Thoracic aorta (tissue), 2 donors: ENCODE measurements at places on chromosomes 16 and 17.

DNA sequence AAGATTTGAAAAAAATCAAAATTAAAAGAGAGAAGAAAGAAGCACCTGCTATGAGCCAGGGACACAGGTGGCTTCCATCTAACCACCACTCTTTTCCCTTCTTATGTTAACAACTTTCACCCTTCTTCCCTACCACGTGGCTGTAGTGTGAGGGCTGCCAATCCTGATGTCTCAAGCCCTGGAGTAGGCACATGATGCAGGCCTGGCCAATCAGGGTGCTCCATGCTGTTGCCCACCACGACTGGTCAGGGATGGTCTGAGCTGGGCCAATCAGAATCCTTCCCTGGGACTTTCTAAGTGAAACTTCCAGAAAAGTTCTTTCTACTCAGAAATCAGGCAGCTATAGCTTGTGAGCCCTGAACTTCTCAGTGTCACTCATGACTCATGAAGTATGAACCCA lies 140.7 kb downstream of the SDK2 start:
- no peaks in the 10 kb centered on the region for H3K36me3 ChIP-seq
- DNase-seq = no peak
- no peak overlapping the region for H3K27ac ChIP-seq
- H3K27me3 ChIP-seq = no peaks in the 10 kb centered on the region
- H3K4me1 ChIP-seq = no peaks in the 10 kb centered on the region

DNA sequence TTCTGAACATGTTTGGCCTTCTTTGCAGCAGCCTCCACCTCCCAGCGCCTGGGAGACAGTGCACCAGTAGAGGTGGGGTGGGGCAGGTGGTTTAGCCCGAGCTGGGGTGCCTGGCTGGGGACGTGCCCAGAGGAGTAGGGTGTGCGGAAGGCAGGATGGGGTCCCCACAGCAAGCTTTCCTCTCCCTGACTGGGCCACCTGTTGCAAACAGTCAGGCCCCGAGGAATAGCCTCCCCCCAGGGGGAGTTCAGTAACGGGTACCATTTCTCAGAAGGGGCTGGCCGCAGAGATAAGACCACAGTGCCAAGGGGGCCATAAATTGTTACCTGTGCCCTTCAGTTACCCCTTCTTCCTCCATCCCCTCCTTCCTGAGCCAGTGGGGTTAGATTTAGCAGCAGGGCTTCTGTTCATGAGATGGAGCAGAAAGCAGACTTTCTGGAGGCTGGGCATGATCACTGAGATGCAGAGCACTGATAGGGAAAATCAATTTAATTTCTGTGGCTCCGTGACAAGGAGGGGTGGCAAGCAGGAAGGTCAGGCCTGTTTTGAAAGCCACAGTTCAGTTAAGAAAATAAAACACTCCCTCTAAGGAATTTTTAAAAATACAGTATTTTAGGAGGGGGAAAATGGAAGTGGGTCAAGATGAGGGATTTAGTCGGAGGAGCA lies 181.9 kb downstream of the MSI2 start:
- H3K4me1 ChIP-seq = peaks cover 44% of the 10 kb centered on the region
- no peak overlapping the region for H3K4me3 ChIP-seq
- no peaks in the 10 kb centered on the region for H3K36me3 ChIP-seq
- no peaks in the 10 kb centered on the region for H3K27me3 ChIP-seq
- no peak overlapping the region for H3K27ac ChIP-seq

GRCh38 chr17:82158825-82159224 lies 53.8 kb downstream of the CCDC57 start:
- no peaks in the 10 kb centered on the region for H3K27me3 ChIP-seq
- no peaks in the 10 kb centered on the region for H3K36me3 ChIP-seq
- no peak overlapping the region for H3K4me3 ChIP-seq
- no peak for DNase-seq

- H3K4me3 ChIP-seq = no peak overlapping the region
- H3K36me3 ChIP-seq = no peaks in the 10 kb centered on the region
- no peak overlapping the region for H3K27ac ChIP-seq
- no peak for DNase-seq
- no peaks in the 10 kb centered on the region for H3K27me3 ChIP-seq
Observed at GRCh38 chr16:79139799-79140198, 460.7 kb downstream of the MAF start.

DNA sequence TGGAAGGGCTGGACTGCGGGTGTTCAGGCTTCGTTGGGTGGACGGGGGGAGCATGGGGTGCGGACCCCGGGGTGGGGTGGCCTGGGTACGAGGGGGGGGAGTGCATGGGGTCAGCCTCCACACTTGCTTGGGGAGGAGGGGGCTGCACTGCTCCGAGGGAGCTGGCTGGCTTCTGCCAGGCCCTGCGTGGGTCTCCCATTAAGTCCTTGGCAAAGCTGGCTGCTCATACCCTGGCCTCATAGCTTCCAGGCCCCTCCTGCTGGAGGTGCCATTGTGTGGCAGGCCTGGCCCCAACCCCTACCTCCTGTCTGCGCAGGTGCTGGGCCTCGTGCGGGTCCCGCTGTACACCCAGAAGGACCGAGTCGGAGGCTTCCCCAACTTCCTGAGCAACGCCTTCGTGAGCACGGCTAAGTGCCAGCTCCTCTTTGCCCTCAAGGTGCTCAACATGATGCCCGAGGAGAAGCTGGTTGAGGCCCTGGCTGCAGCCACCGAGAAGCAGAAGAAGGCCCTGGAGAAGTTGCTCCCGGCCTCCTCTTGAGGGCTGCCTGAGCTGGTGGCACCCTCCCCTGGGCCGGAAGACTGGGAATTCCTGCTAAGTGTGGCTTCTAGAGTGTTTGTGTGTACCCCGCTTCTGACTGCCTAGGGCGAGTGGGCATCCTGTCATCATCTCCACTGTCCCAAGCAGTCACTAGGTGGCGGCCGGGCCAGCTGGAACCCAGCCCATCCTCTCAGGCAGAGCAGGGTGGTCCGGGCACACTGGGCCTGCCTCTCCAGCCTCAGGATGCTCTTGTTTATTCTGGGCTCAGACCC lies 1.5 kb downstream of the NUDT16L1 start:
- peak overlapping the region; percentile 98 for H3K4me3 ChIP-seq
- peak overlapping the region; percentile 90 for H3K27ac ChIP-seq
- H3K27me3 ChIP-seq = no peaks in the 10 kb centered on the region
- H3K36me3 ChIP-seq = peaks cover 24% of the 10 kb centered on the region
- no peak for DNase-seq

DNA sequence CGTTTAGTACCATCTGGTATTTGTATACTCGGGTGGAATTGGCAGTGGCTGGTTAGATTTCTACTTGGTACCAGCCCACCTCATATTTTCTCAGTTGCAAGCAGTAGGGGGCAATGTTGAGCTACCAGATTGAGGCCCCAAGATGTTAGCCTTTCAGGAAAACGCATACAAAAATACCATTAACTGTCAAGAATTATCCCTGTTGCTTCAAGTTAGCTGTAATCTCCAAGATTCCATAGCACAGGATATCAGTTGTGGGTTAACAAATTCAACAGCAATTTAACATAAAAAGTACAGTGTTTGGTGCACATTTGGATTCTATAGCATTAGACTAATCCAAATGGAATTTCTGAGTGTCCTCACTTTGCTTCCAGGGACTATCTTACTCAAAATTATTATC lies 188.2 kb downstream of the FTO start:
- no peak for DNase-seq
- no peak overlapping the region for H3K4me3 ChIP-seq
- H3K27ac ChIP-seq = no peak overlapping the region

- H3K4me3 ChIP-seq = no peak overlapping the region
- DNase-seq = no peak
- no peak overlapping the region for H3K27ac ChIP-seq
- no peaks in the 10 kb centered on the region for H3K36me3 ChIP-seq
- H3K4me1 ChIP-seq = peaks cover 66% of the 10 kb centered on the region
- H3K27me3 ChIP-seq = no peaks in the 10 kb centered on the region
Observed at GRCh38 chr17:81040791-81041337, 5.9 kb downstream of the BAIAP2 start.

DNA sequence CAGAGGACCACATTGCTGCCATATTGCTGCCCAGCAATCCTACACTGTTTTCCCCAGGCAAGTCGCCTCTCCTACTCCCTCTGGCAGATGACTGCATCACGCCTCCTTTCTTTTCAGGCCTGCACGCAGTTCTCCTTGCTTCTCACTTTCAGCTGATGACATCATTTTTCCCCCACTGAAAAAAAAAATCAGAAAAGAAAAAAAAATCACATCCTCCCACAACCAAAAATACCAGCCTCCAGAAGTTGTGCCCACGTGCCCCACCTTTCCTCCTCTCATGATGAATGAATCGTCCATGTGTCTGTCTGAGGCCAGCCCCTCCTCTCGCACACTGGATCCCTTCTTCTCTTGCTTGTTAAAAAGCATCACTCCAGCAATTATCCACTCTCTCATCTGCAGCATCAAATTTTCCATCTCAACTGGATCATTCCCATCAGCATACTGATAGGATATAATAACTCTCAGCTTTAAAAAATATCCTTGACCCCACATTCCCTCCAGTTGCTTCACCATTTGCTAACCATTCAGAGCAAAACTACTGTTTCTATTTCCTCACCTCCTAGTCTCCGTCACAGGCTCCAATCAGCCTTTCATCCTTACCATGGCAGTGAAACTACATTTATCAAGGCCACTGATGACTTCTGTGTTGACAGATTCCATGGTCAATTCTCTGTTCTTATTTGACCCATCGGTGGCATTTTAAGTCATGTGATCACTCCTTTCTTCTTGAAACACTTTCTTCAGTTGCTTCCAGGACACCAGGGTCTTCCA lies 30.1 kb upstream of the DYNLL2 start:
- no peaks in the 10 kb centered on the region for H3K36me3 ChIP-seq
- no peaks in the 10 kb centered on the region for H3K4me1 ChIP-seq
- H3K4me3 ChIP-seq = no peak overlapping the region
- no peak overlapping the region for H3K27ac ChIP-seq

GRCh38 chr17:66345264-66345663 lies 42.9 kb downstream of the PRKCA start:
- no peak for DNase-seq
- H3K27ac ChIP-seq = no peak overlapping the region
- no peak overlapping the region for H3K4me3 ChIP-seq
- H3K27me3 ChIP-seq = no peaks in the 10 kb centered on the region
- no peaks in the 10 kb centered on the region for H3K4me1 ChIP-seq

DNA sequence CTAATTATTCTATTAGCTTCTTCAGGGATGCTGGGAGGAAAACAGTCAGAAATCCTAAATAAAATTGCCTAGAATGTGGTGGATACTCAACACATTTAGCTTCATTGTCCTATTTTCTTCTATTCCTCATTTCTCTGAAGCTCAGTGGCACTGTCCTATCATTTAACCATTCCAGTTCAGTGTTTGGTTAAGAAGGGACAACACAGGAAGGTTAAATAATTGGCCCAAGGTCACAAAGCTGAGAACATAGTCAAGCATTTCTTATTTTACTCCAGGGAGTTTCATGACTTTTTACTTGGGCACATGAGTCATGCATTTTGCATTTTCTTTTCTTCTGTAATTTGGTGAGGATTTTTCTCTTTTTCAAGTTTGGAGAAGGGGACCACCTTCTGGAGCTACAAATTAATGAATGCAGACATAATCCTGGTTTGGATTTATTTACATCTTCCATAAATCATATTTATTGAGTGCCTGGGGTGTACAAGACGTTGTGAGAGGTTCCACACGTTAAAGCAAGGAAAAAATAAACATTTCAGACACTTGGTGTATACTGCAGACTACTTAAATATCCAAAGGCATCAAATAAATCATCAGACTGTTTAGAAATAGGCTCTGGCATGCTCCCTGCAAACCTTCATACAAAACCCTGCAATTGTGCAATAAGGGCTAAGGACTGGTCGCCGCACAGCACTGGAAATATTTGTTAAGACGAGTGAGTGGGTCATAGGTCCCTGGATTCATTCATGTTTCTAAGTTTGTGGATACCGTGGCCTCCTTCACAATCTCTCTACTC lies 263.9 kb downstream of the MAF start:
- no peak overlapping the region for H3K27ac ChIP-seq
- H3K36me3 ChIP-seq = no peaks in the 10 kb centered on the region
- no peaks in the 10 kb centered on the region for H3K27me3 ChIP-seq

- DNase-seq = no peak
- H3K4me3 ChIP-seq = no peak overlapping the region
- H3K36me3 ChIP-seq = no peaks in the 10 kb centered on the region
- no peaks in the 10 kb centered on the region for H3K27me3 ChIP-seq
- no peak overlapping the region for H3K27ac ChIP-seq
- peaks cover 26% of the 10 kb centered on the region for H3K4me1 ChIP-seq
Observed at GRCh38 chr17:39635614-39636176, 1.2 kb upstream of the STARD3 start.
